ENCODE measurements at places on chromosomes 3 and 15.

GRCh38 chr3:48738926-48739616 is 22.1 kb upstream of the IP6K2 start:
- DNase-seq, result no peak

GRCh38 chr3:168531116-168531515 is 435.4 kb upstream of the GOLIM4 start:
- no peak for DNase-seq

DNA sequence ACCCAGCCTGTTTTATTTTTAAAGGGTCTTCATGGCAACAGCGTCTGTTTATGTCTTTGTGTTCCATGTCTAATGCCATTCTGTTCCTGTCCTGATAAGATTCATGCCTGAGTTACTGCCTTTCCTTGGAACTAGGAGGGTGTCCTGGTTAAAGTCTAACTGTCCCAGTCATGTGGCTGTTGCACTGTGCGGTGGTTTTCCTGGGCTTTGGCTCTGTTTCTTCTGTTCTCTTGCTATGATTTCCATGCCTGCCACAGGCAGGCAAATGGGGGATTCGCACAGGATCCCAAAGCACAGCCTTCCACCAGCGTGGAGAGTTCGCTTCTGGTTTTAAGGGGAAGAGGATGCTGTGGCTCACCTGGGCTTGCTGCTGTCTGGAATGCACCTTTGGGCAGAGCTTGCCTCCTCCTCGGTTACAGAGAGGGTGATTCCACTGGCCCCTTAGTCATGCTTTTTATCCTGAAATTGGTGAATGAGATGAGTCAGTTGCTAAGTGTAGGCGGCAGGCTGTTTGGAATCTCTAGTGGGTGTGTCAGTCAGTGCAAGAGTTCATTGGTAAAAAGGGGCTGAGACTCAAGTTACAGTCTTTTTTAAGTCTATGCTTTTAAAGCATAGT is 86.8 kb downstream of the CCK start:
- DNase-seq, result no peak

DNA sequence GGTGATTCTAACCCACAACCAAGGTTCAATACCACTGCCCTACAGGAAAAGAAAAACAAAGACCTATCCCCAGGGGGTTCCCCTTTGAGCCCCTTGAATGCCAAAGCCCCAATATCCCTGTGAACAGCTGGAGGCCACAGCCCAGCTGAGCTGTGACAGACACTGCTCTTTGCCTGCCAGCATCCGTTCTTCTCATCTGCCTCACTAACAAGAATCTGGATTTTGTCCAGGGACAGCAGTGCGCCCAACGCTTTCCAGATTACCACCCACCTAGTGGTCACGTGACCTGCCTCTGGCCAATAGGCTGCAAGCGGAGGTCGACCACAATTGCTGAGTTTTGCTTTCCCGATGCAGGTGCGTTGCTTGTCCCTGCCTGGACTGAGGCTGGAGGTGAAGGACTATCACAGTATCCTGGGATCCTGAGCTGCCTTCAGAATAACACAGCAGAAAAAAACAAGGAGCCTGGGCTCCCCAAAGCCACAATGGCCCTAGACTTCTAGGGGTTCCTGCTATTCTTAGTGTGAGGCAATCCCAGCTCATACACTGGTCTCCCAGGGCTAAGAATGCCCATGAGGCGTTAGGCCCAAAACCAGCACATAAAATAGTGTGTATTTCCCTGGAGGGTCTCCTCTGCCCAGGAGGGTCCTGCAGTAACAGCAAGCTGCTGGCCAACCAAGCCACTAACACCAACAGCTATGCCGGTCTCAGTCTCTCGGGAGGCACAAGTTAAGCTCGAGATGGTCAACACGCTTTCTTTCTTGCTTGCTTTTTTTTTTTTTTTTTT is 13.8 kb downstream of the BDH1 start:
- DNase-seq, result no peak

- DNase-seq, result no peak
Measured at GRCh38 chr3:11287404-11287803, 15.2 kb downstream of the ATG7 start.

- DNase-seq, result no peak
Measured at GRCh38 chr15:30922480-30923311, 19.0 kb downstream of the FAN1 start.

- no peak for DNase-seq
Measured at GRCh38 chr3:174767406-174767805, 91.7 kb upstream of the NAALADL2 start.

DNA sequence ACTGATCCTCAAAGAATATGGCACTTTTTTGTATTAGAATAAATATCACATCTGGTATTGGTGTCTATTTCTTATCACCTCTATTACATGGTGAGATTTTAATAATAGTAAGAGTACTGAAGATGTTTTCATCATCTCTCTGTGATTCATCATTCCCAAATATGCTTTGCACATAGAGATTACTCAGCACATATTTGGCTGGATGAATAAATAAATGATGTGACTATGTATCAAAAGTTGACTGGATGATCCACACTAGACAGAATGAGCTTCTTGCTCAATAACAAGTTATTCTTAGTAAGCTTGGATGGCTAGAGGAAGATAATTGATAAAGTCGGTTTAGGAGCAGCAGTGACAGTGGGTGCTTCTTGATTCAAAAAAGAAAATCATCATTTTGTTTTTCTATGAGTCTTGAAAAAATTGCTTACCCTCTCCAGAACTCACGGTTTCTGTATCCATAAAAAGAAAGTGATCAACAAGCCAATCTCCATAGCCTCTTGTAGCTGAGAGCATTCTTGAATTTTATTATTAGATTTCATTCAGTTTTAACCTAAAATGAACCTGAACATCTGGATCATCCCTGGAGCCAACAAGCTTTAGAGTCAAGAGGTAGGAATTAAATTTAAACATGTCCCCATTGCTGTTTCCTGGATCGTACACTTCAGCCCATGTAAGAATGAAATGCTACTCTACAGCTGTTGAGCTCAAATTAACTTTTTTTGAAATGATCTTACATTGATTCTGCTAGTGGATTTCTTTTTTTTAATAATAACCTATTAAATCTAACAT is 104.8 kb upstream of the OSTN start:
- no peak for DNase-seq

DNA sequence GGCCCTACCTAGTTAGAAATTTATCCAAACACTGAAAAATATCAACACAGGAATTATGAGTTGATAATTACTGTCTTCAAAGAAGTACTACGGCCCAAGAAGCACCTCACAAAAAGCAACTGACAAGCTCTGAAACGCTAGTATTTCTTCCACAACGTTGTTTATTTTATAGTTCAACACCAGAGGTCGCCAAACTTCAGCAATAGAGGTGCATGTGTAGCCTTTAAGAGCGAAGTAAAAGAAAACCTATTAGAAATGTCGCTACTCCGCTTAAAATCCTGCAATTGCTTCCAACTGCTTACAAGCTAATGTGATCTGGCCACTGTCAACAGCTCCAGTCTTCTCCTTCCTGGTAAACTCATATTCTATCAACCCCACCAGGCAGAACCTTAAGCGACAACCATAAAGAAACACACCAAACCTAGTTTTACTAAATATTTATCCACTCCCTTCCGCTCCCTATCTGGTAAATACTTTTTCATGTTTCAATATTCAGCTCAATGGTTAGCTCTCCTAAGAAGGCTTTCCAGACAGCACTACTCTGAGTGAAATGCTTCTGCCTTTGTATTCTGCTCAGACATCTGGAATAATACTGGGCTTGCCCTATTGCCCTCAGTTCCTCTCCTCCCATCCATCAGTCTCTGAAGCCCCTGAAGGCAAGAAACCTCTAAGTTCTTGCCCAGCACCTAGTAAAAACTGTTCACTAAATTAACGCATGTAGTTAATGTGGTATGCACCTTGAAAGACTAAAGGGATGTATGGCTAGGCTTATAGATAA is 110.2 kb downstream of the NR1I2 start:
- no peak for DNase-seq

DNA sequence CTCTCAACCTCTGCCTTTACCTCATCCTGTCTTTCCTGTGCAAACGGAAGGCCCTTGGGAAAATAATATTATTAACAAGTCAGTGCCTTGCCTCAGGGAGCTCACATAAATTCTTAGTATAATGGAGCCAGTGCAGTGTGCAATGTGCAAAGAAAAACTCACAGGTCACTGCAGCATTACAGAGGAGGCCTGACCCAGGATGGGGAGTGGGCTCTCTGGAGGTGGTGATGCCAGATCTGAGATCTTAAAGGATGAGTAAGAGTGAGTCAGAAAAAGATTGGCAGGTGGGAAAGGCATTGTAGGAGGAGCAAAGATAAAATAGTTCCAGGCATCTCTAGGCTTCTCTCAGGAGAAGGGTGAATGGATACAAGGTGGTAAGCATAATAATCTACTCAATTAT is 185.6 kb upstream of the ADAMTS9 start:
- no peak for DNase-seq

Data from stimulated activated CD8-positive, alpha-beta memory T cell treated with anti-CD3 and anti-CD28 coated beads, Interleukin-4, amount 100 ng/mL, for 1 hour (primary cell).